ENCODE measurements at places on chromosomes 3 and 15.

DNA sequence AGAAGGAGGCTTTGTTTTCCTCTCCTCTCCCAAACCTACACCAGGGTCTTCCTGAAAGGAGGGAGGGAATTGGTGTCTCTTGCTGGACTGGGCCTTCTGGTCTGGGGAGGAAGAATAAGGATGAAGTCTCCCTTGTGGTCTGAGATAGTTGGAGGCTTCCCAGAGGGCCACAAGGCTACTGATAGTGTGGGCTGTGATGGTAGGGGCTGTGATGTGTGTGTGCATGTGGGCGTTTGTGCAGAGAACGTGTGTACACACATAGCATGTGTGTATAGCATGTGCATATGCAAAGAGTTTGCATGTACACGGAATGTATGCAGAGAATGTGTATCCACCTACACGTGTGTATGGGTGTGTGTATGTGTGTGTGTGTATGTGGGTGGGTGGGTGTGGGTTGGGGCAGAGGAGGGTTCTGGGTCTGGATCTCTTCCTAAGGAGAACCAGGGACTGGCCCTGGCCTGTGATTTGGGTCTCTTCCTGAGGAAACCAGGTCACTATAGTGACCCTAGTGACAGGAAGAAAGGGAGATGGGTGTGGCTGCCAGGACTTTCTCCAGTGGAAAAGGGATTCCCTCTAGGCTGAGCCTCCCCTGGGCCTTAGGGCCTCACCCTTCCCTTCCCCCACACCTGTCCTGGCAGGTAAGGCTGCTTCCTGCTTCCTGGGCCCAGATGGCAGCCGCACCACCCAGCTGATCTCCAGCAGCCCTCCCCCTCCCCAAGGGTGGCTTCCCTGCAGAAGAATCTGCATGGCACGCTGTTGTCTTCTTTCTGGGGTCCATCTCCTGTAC is 1.7 kb downstream of the FLNB start:
- no peak for DNase-seq

DNA sequence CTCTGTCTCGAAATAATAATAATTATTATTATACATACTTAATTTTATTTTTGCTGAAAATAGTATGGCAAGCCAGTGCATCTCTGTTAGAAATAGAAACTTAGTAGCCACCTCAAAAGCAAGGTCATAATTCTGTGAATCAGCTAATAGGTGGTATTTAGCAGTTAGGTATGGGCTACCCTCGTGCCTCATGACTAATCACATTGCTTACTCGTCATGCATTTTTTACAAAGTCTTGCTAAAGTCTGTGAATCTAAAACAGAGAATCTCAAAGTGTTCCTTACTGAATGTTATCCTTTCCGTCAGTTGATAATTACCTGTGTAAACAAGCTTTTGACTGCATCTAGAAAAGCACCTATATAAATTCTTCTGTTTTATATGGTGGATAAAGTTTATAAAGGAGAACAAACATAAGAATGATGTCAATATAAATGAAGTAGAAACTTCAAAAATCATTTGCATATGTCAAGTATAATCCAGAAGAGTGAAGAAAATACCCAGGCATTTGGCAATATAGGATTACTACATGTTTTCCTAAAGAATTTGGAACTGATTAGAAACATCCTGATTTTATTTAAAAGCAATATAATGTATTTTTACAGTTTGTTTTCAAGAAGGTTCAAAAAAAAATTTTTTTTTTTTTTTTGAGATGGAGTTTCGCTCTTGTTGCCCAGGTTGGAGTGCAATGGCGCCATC is 6.2 kb downstream of the PPARG start:
- no peak for DNase-seq

GRCh38 chr15:89317186-89317720 is 17.4 kb downstream of the POLG start:
- DNase-seq = no peak

- DNase-seq = no peak
Observed at GRCh38 chr3:110933821-110934426, 137.7 kb upstream of the NECTIN3 start.

DNA sequence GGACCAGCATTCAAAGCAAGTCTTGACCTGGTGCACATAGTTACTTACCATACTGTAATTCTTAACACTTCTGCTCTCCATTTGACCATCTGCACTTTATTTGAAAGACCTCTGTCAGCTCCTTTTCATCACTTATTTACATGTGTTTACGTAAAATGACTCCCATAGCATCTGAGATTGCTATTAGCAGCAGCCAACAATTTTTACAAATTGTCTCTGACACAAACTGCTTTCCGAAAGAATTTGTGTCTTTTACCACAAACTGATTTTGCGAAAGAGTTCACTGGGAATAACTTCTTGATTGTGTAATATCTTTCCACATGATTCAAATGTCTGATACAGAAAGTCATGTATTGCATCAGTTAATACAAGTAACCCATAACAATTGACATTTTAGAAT is 144.1 kb upstream of the PEX5L start:
- no peak for DNase-seq

DNA sequence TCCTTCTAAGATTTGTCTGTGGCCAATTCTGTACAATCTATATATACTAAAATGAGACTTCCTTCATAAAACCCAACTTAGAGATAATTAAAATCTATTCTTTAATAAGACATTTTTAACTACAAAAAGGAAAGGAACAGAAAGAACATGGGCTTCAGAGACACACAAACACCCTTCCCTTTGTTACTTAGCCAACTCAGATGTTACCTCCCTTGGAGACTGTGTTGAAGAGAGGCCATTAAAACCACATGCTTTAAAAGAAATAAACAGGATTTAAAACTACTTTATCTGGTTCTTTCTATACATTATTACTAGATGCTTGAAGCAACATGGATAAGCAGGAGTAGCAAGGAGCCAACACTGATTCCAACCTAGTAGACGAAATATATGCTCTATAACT is 42.0 kb downstream of the LRRFIP2 start:
- no peak for DNase-seq

GRCh38 chr3:194148383-194148782 is 12.4 kb downstream of the HES1 start:
- peak; percentile 17 for DNase-seq

- DNase-seq = no peak
Observed at GRCh38 chr3:166110102-166110501, 272.9 kb upstream of the BCHE start.

DNA sequence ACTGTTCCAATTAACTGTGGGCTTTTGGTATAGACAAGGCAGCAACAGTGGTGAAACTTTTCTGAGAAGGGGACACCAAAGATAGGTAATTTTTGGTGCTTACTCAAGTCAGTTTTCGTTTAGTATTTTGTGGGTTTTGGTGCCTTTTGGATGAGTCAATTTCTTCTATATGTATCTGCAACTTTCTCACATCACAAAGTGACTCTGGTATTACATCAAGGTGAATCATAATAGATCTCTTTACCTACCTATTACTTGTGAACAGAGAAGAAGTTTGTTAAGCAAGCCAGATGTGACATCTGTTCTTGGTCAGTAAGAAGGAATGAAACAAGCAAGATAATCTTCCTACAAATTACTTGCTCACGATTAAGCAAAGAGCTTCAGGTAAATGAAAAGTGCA is 732.4 kb upstream of the DPPA4 start:
- DNase-seq = no peak

All from hypothalamus (tissue), 51 donors.